Suppressor macrophage treated with lipopolysaccharide for 4 hours (primary cell): ENCODE measurements at places on chromosomes 5 and 9.

- DNase-seq, result peak; percentile 73
These were observed 17.6 kb downstream of the DMRT3 start for GRCh38 chr9:994005-994404.

DNA sequence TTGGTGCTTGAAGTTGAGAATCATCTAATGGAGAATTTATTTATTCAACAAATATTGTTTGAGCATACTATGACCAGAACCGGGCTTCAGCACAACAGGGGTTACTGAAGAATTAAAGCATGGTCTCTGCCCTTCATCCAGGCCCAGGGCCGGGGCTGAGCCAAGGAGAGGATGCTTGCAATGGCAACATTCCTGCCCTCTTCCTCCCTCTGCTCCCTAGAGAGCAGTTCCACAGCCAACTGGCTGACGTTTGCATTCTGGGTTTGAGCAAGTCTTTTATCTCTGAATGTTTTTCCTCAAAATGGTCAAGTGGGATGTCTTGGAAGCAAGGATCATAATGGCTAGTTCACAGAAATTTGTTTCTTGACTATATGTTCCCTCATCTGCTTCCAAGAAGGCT, 80.7 kb downstream of the GLDC start:
- DNase-seq, result no peak

DNA sequence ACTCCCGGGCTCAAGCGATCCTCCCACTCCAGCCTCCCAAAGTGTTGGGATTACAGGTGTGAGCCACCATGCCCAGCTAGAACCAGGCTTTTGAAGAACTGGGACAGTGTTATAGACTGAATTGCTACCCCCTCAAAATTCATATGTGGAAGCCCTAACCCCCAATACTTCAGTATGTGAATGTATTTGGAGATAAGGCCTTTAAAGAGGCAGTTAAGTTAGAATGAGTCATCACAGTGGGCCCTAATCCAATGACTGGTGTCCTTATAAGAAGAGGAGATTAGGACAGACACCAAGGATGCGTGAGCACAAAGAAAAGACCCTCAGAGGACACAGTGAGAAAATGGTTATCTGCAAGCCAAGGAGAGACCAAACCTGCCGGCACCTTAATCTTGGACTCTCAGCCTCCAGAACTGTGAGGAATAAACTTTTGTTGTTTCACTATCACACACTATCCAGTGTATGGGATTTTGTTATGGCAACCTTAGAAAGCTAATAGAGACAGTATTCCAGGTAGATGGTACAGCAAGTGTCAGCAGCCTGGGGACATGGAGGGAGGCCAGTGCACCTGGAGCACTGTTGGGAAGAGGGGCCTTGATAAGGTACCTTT, 31.4 kb upstream of the ERGIC1 start:
- DNase-seq, result no peak

DNA sequence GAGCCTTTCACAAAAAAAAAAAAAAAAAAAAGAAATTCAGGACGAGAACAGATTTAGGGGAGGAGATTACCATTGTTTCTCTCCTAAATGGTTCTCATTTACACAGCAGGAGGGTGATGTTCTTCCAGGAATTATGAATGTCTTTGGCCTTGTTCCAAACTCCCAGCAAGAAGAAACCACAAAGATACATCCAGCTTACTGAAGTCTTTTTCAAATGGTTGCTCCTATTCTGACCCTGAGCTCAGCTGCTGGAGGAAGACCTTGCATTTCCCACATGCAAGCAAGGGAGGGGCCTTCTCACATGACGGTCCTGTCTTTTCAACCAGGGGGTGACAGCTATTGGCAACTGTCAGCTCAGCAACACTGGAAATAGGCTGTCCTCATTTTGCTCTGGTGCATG, 203.0 kb upstream of the VLDLR start:
- no peak for DNase-seq

DNA sequence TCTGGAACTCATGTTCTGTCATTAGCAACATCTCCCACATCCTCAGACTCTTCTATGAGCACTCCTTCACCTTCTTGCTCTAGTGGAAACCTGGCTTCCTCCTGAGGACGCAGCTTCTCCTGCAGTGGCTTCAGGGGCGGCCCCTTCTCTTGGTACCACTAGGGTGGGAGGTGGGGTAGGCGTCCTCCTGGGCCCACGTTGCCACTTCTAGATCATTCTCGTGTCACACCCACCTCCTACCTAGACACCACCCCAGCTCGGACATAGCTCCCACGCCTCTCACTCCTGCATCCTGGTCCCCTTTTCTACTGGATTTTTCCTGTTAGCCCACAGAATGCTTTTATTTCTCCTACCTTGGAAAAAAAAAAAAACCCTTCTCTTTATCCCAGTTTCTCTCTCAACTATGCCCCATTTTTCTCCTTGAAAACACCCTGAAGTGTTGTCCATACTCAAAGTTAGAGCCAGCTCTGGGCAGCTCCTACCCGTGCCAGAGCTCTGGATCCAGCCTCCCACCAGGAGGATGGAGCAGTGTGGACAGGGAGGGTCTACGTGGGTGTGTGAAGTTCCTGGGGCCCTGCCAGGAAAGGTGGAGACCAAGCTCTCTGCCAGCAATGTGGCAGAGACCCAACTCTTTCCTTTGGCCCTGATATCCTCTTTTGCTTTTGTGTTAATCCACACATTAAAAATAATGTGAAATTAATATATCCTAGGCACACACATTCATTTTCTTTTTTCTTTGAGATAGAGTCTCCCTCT, 179.2 kb downstream of the HSPA4 start:
- no peak for DNase-seq

DNA sequence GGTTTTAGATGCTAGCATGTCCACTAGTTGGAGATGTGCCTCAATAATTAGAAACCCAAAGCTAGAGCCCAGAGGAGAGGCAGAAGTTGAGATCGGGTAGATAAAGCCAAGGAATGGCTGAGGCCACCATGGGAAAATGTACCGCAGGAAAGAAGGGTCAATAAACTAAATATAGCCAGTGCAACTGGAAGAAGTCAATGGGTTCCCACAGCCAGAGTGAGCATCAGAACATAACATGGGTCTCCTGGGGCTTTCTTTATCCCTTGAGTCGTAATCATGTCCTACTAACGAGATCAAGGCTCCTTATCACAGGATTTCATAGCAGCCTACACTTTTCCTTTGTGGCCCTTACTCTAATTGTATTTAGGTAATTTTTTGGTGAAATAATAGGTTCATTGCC, 61.7 kb downstream of the FRMD3 start:
- DNase-seq, result no peak

DNA sequence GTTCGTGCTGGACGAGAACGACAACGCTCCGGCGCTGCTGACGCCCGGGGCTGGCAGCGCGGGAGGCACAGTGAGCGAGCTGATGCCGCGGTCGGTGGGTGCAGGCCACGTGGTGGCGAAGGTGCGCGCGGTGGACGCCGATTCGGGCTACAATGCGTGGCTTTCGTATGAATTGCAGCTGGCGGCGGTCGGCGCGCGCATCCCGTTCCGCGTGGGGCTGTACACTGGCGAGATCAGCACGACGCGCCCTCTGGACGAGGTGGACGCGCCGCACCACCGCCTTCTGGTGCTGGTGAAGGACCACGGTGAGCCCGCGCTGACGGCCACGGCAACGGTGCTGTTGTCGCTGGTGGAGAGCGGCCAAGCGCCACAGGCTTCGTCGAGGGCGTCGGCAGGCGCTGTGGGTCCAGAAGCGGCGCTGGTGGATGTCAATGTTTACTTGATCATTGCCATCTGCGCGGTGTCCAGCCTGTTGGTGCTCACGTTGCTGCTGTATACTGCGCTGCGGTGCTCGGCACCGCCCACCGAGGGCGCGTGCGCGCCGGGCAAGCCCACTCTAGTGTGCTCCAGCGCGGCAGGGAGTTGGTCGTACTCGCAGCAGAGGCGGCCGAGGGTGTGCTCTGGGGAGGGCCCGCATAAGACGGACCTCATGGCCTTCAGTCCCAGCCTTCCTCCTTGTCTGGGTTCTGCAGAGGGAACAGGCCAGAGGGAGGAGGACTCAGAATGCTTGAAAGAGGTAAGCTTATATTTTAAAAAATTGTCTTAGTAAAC, 2.2 kb downstream of the PCDHA13 start:
- no peak for DNase-seq

DNA sequence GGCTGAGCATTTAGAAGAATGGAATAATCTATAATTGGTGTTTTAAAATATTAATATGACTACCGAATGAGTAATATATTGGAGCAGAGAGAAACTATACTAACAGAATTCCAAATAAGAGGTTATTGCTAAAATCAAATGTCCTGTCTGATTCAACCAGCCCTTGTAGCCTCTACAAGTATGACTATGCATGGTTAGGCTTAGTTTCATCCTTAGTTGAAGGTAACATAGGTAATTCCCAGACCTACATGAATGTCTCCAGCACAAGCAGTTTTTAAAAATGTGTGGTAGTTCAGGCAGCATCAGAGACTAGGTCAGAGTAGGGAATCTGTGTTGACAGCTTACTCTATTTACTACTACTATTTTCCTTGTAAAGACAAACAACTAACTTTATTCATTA, 51.7 kb upstream of the SLC27A6 start:
- no peak for DNase-seq

- no peak for DNase-seq
These were observed 274.9 kb downstream of the PIK3R1 start for GRCh38 chr5:68490406-68490805.

DNA sequence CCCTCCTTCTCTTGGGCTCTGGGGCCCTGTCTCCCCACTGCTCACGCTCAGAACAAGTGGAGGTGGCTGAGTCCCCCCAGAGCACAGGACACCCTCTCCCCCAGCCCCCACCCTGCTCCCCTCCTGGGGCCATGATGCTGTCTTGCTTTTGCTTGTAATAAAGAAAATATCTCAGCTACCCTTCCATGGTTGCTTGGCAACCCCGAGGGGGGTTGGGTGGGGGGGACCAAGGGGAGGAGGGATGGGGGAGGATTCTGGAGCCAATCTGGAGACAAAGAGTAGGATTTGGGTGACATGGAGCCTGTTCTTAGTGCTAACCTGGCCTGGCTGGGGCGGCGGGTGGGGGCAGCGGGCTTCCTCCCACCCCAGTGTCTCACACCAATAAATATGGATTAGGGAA, 16.1 kb upstream of the CERCAM start:
- DNase-seq, result no peak

GRCh38 chr9:124782661-124783574, 6.0 kb downstream of the OLFML2A start:
- DNase-seq, result no peak
